ENCODE measurements at places on chromosomes 6 and 20.
A peak's percentile ranks its signal among the peaks of the same experiment; 100 is the strongest.

DNA sequence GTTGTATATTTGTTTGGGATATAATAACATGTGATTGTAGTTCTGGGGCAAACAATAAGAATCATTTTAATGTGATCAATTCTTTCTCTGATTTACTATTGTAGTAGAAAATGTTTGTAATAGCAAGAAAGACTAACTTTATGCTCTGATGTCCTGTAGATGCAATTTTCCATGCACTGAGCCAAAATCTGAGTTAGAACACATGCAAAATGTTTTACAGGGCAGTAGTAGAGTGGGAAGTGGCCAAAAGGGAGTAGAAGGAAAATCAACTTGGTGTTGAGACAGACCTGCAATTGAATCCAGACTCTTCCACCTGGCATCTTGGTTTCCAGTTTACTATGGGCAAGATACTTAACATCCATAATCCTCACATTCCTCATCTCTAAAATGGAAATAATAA is 93.5 kb upstream of the BMP5 start:
- DNase-seq: no peak

DNA sequence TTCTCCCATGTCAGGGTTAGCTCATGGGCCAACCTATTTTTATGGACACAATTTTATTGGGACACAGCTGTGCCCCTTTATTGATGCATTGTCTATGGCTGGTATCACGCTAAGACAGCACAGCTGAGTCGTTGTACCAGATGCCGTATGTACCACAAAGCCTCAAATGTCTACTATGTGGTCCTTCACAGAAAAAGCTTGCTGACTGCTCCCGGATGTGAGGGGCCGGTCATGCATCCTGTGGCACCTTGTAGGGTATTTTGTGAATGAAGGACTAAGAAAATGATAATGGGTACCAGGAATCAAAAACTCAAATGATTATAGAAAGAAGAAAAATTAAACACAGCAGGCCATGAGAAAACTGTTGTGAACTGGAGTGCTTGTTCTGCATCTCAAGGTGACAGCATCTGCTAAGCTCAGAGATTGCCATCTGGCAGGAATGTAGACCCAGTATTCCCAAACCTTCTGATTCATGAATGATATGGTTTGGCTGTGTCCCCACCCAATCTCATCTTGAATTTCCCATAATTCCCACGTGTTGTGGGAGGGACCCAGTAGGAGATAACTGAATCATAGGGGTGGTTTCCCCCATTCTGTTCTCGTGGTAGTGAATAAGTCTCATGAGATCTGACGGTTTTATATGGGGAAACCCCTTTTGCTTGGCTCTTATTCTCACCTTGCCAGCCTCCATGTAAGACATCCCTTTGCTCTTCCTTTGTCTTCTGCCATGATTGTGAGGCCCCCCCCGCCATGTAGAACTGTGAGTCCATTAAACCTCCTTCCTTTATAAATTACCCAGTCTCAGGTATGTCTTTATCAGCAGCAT is 248.5 kb downstream of the TSHZ2 start:
- no peak for DNase-seq

DNA sequence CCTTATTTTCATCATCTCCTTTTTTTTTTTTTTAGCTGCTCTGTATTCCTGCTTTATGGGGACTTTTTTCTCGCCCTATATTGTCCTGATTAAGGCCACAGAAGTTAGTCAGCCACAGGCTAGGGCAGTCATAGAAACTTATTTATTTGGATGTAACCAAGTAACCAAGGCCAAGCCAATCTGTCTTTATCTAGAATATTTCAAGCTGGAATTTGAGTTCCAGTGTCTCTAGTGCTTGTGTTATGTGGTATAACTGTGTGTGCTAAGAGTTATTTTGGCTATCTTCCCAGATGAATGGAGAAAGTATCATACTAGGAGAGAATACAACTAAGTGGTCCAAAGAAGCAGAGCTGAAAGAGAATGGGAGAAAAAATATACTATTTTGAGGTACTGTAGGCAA is 751.5 kb downstream of the CBLN4 start:
- DNase-seq: no peak

GRCh38 chr6:133169901-133170300 is 71.3 kb upstream of the EYA4 start:
- no peak for DNase-seq

- no peak for DNase-seq
Measured at GRCh38 chr20:50431066-50431450, 79.1 kb upstream of the PTPN1 start.

GRCh38 chr6:45478240-45478639 is 100.5 kb upstream of the SUPT3H start:
- DNase-seq: no peak

DNA sequence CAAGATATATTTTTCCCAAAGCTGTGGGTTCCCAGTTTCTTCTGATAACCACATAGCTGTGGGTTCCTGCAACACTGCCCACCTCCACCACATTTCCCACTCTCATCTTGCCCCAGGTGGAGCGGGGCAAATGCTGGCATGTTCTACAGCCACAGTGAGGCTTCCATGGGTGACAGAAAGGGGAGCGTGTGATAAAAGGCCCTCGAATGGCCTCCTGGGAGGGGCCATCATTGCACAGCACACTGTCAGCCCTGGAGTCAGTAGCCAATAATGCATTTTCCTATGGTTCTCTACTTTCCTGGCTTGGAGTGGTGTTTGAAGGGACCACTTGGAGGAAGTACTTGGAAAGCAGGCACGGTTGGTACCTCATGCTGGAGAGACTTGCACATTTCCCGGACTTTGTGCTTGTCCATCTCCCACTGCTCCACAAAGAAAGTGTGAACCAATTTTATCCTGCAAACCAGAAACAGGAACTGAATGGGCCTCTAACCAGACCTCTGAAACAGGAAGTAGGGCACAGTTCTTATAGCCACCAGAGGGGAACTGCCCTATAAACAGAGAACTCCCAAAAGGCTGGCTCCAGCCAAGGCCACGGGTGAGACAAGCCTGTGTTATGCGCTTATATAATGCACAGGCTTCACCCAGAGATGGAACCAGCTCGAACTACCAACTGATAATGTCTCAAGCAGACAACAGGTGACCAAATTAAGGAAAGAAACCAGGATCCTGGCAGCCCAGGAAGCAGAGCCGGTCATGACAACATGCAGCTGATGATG is 8.6 kb downstream of the MAP3K5 start:
- DNase-seq: no peak

DNA sequence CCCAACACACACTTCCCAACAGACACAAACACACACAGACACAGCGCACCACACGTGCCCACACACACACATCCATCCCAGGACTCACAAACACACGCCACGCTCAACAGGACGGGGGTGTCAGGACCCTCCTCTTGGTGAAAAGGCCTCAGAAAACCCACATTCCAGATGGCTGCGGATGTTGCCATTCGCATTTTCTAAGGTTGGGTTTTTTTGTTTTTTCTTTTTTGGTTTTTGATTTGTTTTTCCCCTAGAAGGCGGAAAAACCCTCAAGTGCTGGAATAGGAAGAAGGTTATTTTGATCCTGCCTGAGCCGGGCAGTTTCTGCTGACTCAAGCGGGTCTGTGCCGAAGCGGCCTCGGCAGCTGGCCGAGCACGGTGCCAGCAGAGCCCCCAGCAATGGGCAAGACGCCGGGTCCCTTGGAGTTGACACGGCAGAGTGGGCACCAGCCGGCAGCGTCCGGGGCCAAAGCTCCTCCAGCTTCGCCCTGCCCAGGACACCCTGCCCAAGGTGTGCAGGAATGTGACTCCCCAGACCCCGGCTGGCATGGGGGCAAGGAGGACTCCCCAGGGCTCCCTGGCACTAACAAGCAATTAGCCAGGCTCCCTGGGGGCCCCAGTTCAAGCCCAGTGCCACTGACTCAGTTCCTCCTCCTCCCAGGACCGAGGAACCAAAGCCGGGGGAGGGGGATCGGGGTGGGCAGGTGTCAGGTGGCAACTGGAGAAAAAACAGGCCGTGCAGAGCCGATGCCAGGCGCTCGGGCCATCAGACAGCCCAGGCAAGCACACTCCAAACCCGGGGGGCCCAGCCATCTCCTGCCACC is 40.9 kb upstream of the ZBP1 start:
- DNase-seq: no peak

GRCh38 chr6:145086197-145086596 is 649.1 kb downstream of the EPM2A start:
- no peak for DNase-seq

DNA sequence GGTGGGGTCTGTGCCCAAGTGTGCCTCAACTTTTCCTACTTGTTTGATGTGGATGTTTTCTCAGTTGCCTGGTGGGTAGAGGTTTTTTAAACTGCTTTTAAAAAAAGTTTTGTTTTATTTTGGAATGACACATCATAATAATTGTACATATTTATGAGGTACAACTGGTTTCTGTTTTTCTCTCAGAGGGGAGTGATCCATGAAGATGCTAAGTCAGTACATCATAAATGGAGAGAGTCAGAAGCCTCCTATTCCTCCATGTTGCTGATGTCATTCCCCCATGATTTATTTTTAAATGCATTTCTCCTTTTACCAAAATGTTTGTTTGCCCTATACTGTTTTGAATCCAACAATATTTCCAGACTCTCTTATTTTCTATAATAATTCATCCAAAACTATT is 77.3 kb upstream of the CLVS2 start:
- no peak for DNase-seq

GRCh38 chr20:10883166-10883565 is 209.4 kb upstream of the JAG1 start:
- DNase-seq: no peak

DNA sequence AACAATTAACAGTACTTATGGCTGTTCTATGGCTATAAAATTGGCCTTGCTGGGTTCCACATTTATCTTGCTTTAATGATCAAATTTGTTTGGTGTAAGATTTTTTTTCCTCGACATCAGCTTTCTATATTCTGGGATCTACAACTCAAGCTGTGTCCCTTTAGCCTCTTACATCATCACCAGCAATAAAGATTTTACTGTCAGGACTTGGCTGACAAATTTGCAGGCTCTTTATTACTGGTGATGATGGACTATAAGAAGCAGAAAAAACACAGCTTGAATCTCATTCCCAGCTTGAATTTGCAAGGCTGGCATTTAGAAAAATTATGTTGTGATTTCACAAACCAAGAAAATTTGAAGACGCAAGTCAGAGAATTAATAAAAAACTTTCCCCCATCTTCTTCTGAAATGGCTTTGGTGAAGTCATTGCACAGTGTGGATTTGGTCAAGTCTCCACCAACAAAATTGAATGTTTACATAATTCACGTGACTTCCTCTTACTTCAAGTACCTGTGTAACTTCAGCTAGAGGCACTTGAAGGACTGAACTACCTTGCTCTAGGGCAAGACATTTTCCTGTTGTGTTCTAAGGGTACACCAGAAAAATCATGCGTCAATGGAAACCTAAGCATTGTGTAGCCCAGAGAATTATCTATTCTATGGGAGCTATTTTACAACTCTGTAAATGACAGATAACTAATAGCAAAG is 175.0 kb downstream of the CBLN4 start:
- DNase-seq: no peak

- DNase-seq: no peak
Measured at GRCh38 chr6:21180155-21180554, 413.4 kb upstream of the SOX4 start.

GRCh38 chr20:63215101-63216040 is 560 bp downstream of the YTHDF1 start:
- peak; percentile 7 for DNase-seq

DNA sequence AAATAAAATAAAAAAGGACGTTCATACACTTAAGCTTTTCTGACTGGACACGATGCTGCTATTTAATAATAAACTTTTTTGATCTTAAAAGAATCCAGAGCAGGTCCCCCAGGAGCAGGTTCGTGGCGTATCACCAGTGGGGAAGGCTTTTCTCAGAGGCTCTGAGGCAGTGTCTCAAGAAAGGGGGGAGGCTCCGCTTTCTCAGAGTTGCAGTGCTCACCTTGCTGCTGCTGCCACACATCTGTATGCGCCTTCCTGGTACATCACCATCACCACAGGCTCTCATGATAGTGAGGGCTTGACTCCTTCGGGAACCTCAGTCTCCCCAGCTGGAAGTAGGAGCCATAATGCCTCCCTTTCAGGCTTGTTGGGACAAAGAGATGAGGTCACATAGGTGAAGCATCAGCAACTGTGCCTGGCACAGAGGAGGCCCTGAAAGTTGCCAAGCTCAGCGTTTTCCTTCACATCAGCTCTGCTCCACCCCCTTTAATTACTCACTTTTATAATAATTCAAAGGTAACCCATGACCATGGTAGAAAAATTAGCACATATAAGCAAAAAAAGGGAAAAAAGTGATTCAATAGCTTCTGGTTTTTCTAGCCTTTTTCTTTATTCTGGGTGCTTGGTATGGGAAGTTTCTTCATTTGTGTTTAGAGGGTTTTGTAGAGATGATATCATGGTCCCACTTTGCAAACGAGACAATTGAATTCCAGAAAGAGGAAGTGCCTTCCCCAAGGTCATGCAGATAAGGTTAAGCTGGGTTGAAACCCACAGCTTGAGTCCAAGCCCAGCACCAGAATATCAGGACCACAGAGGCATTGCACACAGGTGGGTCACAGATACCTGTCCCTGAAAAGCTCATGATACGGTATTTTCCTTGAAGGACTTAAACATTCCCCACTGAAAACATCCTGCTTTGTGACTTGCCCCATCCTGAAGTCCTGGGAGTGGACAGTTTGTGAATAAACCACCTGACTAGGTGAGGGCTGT is 24.5 kb downstream of the SRSF3 start:
- DNase-seq: no peak

DNA sequence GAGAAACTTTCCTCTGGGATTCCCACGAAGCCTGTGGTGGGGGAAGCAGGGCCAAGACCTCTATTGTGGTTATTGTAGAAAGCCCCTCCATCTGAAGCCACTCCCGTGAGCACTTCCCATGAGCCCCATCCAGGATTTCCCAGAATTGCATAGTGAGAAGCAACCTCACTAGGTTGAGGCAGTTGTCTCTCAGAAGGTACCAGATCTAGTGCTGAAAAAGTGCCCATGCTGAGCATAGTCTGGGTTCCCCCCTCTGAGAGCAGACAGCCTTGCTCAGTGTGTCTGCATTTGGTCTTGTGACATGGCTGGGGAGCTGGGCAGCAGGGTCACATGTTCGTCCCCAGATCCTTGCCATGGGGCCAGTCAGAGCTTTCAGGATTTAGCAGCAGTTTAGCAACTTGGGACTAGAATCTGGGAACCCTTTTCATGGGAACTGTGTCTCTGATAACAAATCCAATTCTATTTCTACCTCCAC is 38.6 kb downstream of the SLC9A8 start:
- DNase-seq: no peak

GRCh38 chr6:20674664-20675063 is 140.4 kb downstream of the CDKAL1 start:
- DNase-seq: no peak

DNA sequence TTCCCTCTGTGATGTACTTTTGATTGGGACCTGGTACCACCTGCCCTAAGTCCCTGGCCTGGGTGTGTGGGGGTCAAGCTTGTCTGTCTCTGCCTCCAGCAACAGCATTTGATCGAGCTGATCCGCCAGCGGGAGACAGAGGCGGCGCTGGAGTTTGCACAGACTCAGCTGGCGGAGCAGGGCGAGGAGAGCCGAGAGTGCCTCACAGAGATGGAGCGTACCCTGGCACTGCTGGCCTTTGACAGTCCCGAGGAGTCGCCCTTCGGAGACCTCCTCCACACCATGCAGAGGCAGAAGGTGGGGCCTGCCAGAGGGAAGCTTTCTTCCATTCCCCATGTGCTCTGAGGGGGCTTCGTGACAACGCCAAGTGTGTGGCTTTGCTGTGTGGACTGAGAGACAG is 5.4 kb downstream of the GID8 start:
- no peak for DNase-seq
